ENCODE measurements at places on chromosomes 6 and 20.

GRCh38 chr6:96899019-96899418 is 1.3 kb upstream of the NDUFAF4 start:
- no peak overlapping the region for H3K4me3 ChIP-seq
- no peak for ATAC-seq
- peaks cover 6% of the 10 kb centered on the region for H3K36me3 ChIP-seq
- H3K27ac ChIP-seq, result peak overlapping the region; percentile 91
- peaks cover 28% of the 10 kb centered on the region for H3K4me1 ChIP-seq

GRCh38 chr6:167707686-167708500 is 118.8 kb upstream of the AFDN start:
- H3K27ac ChIP-seq, result no peak overlapping the region
- peaks cover 17% of the 10 kb centered on the region for H3K4me1 ChIP-seq
- peaks cover 86% of the 10 kb centered on the region for H3K27me3 ChIP-seq
- peak; percentile 35 for ATAC-seq

DNA sequence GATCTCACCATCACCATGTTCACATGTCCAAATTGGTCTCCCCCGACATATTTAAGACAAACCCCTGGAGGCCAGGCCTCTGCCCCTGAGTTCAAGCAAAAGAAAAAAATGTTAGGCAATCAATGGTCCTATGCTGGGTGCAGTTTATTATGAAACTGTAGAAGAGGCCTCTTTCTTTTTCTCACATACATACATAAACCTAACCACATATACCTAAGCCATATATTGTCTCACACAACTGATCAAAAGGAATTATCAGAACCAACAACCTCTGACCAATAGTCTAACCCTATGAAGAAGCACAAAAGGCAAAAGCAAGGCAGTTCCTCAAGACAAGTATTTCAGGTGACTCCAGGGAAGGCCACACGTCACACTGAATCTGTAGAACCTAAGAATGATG is 49.9 kb downstream of the ILRUN start:
- ATAC-seq, result no peak
- peaks cover 59% of the 10 kb centered on the region for H3K36me3 ChIP-seq
- H3K4me1 ChIP-seq, result peaks cover 57% of the 10 kb centered on the region

GRCh38 chr6:4936681-4937041 is 67.2 kb downstream of the RPP40 start:
- H3K4me1 ChIP-seq, result peaks cover 16% of the 10 kb centered on the region
- H3K4me3 ChIP-seq, result no peak overlapping the region
- H3K27ac ChIP-seq, result peak overlapping the region; percentile 12
- peaks cover 30% of the 10 kb centered on the region for H3K36me3 ChIP-seq
- ATAC-seq, result no peak

DNA sequence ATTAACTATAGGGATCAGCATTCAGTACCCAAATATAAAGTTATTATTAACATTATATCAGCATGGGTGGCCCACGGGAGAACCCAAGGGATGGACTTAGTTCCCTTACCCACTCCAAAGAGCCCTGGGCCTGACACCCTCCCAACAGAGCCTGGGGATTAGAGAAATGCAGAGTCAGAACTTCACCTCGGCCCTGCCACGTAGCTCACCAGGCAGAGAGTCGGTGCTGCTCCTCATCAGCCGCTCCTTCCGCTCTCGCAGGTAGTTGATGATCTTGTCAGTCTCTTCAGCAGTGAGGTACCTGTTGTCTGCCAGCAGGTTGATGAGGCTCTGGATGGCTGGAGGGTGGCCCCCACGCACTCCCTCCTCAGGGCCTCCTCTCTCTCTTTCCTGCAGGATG is 26.6 kb downstream of the NCOA5 start:
- peaks cover 64% of the 10 kb centered on the region for H3K4me1 ChIP-seq
- no peak overlapping the region for H3K4me3 ChIP-seq
- peak overlapping the region; percentile 22 for H3K27ac ChIP-seq
- H3K27me3 ChIP-seq, result peaks cover 13% of the 10 kb centered on the region

GRCh38 chr6:63307581-63308246 is 12.1 kb downstream of the LGSN start:
- no peak overlapping the region for H3K27ac ChIP-seq
- no peak overlapping the region for H3K4me3 ChIP-seq
- H3K4me1 ChIP-seq, result no peaks in the 10 kb centered on the region
- no peaks in the 10 kb centered on the region for H3K36me3 ChIP-seq
- no peaks in the 10 kb centered on the region for H3K27me3 ChIP-seq

- no peak for ATAC-seq
- peaks cover 51% of the 10 kb centered on the region for H3K4me1 ChIP-seq
- H3K36me3 ChIP-seq, result peaks cover 8% of the 10 kb centered on the region
Measured at GRCh38 chr6:35391240-35391968, 49.0 kb downstream of the PPARD start.

- H3K27me3 ChIP-seq, result peaks cover 22% of the 10 kb centered on the region
- peaks cover 35% of the 10 kb centered on the region for H3K4me1 ChIP-seq
- H3K4me3 ChIP-seq, result no peak overlapping the region
- peaks cover 6% of the 10 kb centered on the region for H3K36me3 ChIP-seq
- H3K27ac ChIP-seq, result no peak overlapping the region
Measured at GRCh38 chr6:27501187-27501586, 28.3 kb upstream of the ZNF184 start.

DNA sequence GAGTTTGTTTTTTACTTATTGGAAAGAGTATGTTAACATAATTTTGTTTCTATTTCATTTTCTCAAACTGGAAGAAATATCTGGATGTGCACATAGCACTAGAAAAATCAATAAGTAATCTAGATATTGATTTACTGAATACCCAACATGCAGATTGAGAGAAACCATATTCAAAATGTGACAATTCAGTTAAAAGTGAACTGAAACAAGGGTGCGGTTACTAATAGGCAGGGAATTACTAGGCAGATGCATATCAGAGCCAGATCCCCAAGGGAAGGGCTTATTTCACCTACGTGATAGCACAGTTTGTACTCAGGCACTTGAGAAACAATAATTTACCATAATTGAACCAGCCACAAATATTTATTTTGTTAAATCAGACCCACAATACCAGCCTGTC is 493.1 kb upstream of the FLRT3 start:
- H3K4me1 ChIP-seq, result peaks cover 12% of the 10 kb centered on the region
- H3K27ac ChIP-seq, result no peak overlapping the region
- H3K36me3 ChIP-seq, result no peaks in the 10 kb centered on the region
- peak; percentile 75 for ATAC-seq
- peaks cover 7% of the 10 kb centered on the region for H3K27me3 ChIP-seq

- H3K27ac ChIP-seq, result no peak overlapping the region
- no peak overlapping the region for H3K4me3 ChIP-seq
- no peak for ATAC-seq
- H3K36me3 ChIP-seq, result peaks cover 23% of the 10 kb centered on the region
- H3K27me3 ChIP-seq, result no peaks in the 10 kb centered on the region
Measured at GRCh38 chr6:35028781-35029769, 112.1 kb downstream of the TCP11 start.

Measured in stimulated activated memory B cell treated with anti-CD40 and anti-IgM and Interleukin-4, amounts not matched to agents 10 μg/mL and 1 μg/mL and 100 μg/mL, for 72 hours (primary cell).